DMS153 (cell line): ENCODE measurements at places on chromosomes 16 and 17.

GRCh38 chr17:3049705-3050295, 13.6 kb downstream of the OR1D5 start:
- DNase-seq = no peak

GRCh38 chr17:65433157-65433556, 128.3 kb downstream of the AXIN2 start:
- DNase-seq = no peak

GRCh38 chr17:75093548-75094158, 5.9 kb downstream of the SLC16A5 start:
- no peak for DNase-seq

DNA sequence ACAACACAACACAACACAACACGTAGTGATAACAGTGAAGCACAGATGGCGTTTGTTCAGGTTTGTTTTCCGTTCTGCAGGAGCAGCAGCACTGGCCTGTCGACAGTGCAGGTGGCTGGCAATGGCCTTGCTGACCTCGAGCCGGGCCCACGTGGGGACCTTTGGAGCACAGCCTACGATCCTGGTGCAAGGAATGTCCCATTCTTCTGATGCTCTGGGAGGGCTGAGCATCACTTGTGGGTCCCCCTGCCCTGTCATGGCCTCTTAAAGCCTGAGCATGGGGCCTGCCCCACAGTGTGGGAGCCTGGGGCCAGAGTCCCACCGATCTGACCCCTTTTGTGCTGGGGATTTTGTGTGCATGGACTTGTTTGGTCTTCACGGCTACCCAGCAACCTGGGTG, 6.8 kb downstream of the MAP2K3 start:
- no peak for DNase-seq

DNA sequence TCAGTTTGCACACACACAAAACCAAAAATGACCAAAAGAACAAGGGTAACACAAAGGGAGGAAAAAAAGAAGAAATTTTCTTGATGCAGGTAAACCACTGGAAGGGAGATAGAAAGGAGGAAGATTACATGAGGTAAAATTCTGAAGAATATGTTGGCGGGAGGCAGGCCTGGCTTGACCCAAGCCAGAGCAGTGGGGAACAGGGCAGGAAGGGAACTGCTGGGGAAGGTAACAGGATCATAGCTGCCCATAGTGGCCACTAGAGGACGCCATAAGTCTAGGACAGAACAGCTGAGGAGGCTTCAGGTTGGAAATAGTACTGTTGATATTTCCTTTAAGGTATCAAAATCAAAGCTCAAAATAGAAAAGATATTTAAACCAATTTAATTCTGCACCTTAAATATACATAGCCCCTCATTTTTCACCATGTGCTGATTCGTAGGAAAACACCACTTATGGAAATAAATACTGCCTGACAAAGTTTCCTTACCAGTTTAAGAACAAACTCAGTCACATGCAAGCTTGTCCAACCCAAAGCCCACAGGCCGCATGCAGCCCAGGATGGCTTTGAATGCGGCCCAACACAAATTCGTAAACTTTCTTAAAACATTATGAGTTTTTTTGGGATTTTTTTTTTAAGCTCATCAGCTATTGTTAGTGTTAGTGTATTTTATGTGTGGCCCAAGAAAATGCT, 15.5 kb downstream of the VPS35 start:
- DNase-seq = peak; percentile 17

- no peak for DNase-seq
Observed at GRCh38 chr16:85946541-85947124, 47.7 kb downstream of the IRF8 start.

- DNase-seq = no peak
Observed at GRCh38 chr17:73654241-73654640, 10.0 kb upstream of the SDK2 start.

DNA sequence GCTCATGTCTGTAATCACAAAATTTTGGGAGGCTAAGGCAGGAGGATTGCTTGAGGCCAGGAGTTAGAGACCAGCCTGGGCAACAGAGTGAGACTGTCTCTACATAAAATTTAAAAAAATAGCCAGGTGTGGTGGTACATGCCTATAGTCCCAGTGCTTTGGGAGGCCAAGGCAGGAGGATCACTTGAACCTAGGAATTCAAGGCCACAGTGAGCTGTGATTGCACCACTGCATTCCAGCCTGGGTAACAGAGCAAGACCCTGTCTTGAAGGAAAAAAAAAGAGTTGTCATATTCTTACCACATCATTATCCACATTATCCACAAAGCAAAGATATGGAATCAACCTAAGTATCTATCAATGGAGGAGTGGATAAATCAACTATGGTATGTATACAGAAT, 21.0 kb upstream of the MAPK3 start:
- DNase-seq = no peak

GRCh38 chr17:2423271-2423670, 22.4 kb upstream of the MNT start:
- no peak for DNase-seq

DNA sequence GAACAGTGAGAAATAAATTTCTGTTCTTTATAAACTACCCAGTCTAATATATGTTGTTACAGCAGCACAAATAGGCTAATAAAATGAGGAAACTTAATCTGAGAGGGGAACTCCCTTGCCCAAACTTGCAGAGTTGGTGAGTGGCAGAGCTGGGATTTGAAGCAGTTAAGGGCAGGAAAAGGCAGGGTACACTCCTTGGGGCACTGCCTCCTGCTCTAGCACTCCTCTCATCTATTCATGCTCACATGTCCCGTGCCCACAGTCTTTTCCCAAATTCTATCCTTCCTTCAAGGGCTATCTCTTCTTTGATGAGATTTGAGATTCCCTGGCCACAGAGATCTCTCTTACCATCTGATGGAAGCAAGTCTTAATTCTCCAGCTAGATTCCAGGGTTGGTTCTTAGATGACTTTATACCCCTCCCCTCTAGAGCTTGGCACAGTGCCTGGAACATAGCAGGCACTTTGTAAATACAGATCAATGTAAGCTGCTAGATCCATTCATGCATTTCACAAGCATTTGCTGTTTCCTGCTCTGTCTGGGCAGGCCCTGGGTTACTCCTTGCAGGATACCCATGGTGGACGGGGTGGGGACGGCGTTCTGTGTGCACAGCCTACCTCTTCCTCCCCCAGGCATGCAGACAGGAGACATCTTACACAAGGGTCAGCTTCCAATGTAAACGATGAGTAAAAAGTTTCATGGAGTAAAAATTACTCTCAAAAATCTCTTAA, 39.2 kb upstream of the ABCC12 start:
- DNase-seq = peak; percentile 58

- no peak for DNase-seq
Observed at GRCh38 chr17:65079489-65079900, 23.0 kb upstream of the GNA13 start.

DNA sequence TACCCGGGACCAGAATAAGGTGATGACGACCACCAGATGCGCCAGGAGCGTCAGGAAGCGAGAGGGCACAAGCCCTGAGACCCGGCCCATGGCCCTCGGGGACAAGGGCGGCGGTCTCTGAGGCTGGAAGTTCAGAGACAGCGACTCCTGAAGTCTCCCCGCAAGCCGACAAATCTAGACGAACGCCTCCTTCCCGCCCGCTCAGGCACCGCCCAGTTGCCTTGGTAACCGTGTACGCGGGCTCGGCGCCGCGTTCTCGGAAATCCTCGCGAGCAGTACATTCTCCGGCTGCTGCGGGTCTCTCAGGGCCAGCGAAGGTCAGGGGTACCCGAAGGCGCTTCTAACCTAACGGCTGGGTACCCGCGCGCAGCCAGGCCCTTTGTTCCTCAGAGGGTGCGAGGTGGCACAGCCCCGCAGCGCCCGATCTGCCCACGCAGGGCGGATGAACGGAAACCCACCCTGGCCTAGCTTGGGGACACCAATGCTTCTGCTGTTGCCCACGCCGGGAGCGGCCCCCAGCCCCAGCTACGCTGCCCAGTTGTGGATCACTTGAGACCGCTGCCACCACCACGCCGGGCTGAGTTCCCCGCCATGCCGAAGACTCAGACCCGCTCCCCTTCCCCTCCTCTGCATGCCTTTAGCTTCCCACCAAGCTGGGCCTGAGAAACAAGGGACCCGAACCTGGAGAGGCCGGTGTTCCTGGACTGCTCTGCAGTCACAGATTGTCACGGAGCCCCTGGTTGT, at the start of gene TMEM107:
TSS of gene TMEM107 (minus strand) at position 184 of the 744 bp plus-strand sequence. CDS start at position 90, 94 bp downstream.
- DNase-seq = peak; percentile 68

DNA sequence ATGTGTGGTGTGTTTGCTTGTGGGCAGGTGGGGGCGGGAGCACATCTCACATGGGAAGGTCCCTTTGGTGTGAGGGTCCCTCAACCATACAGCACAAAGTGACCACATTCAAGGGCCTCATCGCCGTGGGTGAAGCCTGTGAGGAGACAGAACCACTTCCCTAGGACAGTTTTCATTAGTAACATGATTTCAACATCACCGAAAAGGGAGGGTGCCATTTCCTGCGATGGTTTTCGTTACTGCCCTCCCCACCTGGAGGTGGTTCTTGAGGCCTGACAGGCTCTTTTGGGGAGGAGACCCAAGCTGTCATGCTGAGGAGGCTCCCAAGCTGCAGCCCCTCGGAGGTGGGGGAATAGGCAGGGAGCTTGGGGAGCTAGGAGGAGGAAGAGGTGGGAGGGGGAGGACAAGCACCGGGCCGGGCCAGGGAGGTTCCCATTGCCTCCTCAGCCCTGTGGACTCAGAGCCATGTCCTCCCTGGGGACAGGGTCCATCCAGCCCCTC, 9.5 kb downstream of the CD300LB start:
- DNase-seq = no peak

DNA sequence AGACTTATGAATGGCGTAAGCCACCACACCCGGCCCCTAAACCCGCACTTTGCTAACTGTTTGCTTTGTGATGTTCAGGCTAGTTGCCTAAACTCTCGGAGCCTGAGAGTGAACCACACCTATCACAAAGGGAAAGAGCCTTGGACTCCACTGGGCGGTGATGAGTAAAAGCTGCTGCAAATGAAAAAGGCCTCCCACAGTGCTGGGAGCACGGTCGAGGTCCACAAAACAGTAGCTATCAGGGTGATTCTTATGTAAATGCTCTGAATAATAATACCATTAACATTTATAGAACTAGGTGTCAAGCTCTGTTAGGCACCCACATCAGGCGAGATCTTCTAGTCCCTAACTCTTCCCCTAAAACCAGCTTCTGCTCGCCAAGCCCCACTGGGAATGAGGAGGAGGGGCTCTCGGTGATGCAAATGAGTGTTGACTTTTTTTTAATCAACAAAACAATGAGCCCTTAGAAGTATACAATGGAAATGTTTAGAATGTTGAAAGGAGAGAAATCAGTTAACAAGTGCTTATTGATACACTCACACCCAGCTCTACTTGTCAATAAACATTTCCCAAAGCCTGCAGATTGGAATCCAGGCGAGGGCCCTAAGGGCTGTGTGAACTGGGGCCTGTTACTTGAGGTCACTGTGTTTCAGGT, 19.8 kb downstream of the FBRS start:
- no peak for DNase-seq

DNA sequence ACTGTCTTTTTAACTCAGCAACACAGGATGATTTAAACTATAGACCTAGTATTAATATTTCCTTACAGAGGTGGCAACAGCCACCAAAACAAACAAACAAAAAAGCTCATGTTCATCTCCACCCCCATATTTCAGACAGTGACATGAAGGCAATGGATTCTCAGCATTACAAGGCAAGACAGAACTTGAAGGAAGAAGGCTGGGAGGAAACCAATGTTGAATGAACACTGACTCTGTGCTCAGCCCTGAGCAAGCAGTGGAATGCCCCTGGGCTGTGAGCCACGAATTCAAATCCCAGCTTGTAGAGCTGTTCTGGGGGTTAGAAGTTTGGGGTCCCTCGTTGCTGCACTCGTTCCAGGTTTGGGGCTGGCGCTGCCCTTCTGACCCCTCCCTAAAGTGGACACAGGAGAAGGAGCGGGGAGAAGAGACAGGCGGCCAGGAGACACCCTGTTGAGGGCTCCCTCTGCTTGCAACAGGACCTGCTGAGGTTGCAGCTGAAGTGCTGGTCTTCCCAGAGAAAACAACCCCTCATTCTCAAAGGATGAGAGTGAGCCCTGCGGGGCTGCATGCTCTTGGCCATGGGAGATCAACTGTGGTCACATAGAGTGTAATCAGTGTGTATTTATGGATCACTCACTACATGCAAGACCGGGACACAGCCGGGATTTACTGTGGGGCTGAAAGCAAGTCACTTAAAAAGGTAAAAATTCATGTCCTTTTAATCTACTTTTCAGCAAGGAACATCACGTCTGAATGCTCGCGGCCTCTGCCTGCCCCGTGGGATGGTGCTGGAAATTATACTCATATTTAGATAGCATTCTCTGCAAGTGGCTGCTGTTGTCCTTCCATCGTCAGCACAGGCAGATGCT, 34.3 kb downstream of the MYH3 start:
- no peak for DNase-seq

- DNase-seq = no peak
Observed at GRCh38 chr16:50284131-50284911, 18.0 kb downstream of the ADCY7 start.

DNA sequence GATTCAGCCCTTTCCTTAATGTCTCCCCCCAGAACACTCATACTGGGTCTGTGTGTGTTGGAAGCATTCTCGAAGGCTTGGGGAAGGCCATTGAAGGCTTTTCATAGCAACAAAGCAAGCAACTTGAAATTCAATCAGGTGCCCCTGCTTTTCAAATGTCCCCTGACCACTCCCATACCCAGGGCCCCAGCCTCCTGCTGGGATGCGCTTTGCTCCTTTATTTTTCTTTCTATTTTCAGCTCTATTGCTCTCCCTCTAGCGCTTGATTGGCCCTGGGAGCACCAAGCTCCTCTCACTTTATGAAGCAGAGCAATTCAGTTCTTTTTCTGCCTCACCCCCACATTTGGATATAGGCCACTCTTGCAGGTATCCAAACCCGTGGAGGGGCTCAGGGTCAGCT, 92.0 kb downstream of the WSCD1 start:
- no peak for DNase-seq

DNA sequence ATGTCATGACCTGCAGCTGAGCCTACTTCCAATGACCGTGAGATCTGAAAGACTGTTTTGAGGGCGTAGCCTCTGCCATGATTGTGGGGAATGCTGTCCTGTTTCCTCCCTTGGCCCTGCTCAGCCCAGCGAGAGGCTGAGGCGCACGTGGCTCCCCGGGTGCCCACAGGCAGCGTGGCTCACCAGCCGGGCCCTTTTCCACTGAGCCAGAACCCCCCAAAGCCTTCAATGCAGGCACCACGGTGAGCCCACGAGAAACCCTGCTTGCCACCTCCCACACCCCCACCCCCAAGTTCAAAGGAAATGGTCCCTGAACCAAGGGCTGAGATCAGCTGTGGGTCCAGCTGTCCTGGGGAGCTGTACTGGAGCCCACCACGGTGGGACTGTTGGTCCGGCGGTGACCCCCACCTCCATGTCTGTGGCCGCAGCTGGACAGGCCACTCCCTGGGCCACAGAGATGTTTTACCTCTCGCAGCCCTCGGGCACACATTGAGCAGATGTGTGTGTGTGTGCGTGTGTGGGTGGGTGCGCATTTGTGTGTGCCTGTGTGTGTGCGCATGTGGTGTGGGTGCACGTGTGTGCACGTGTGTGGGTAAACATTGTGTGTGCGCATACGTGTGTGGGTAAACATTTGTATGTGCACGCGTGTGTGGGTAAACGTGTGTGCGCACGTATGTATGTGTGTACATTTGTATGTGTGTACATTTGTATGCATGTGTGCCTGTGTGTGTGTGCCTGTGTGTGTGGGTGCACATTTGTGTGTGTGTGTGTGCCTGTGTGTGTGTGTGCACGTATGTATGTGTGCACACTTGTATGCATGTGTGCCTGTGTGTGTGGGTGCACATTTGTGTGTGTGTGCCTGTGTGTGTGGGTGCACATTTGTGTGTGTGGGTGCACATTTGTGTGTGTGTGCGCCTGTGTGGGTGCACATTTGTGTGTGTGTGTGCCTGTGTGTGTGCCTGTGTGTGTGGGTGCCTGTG, 5.0 kb upstream of the MC1R start:
- no peak for DNase-seq

GRCh38 chr17:80441133-80441578, 26.2 kb downstream of the ENDOV start:
- no peak for DNase-seq
